Spinal cord (tissue), 10 donors: ENCODE measurements at places on chromosomes 5 and 9. TPM values are rescaled to one million over a fixed set of nuclear protein-coding genes. Genes with fewer than 3 reads are reported as not detected.

ZFP2 gene
- 7.7 TPM for total RNA-seq

DNA sequence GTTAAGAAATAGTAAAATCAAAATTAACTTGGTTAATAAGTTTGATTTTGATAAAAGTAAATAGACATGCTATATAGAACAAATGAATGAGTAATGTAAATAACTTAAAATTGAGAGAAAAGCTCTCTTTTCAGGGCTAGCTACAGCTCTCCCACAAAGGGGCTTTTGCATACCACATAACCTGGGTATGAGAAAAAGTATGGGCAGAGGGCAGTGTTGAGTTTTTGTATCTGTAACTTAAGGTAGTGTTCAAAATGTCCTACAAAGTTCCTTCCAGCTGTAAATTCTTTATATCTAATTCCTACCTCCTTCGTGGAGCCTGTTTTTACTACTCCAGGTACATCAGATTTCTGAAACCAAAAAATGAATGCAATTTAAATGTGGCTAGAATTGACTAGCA, 18.9 kb upstream of the TTC33 start:
- DNase-seq = no peak

DNA sequence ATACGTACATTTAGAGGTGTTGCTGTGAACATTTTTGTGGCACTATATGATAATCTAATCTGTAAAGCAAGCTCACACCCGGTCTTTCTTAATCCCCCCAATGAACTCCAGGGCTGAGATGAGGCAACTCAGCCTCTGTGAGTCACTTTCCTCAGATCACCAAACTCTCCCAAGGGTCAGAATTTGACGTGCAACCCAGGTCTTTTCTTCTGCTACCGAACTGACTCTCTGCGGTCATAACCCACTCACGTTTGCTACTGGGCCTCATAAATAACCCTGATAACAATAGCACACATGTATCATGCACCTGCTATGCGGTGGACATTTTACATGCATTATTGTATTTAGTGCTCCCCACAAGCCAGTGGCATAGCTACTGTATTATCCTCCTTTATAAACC, 153.1 kb downstream of the DROSHA start:
- no peak for DNase-seq

DNA sequence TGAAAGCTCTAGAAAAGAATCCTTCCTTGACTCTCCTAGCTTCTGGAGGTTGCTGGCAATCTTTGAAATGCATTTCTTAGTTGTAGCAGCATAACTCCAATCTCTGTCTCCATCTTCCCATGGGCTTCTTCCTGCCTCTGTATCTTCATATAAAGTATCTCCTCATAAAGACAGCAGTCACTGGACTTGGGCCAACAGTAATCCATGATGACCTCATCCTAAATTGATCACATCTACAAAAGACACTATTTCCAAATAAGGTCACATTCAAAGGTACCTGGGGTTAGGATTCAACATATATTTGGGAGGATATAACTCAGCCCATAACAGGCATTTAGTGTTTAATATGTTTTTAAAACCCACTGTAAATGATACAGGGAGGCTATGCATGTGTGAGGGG, 123.3 kb downstream of the MLLT3 start:
- no peak for DNase-seq

- peak; percentile 86 for DNase-seq
These were observed 178.8 kb downstream of the SPOCK1 start for GRCh38 chr5:137320056-137321045.
